Posterior cingulate gyrus (tissue), 11 donors: ENCODE measurements at places on chromosomes 2 and 18.
A peak's percentile ranks its signal among the peaks of the same experiment; 100 is the strongest.

GRCh38 chr2:58428096-58429013, 187.2 kb upstream of the FANCL start:
- DNase-seq = peak; percentile 84

DNA sequence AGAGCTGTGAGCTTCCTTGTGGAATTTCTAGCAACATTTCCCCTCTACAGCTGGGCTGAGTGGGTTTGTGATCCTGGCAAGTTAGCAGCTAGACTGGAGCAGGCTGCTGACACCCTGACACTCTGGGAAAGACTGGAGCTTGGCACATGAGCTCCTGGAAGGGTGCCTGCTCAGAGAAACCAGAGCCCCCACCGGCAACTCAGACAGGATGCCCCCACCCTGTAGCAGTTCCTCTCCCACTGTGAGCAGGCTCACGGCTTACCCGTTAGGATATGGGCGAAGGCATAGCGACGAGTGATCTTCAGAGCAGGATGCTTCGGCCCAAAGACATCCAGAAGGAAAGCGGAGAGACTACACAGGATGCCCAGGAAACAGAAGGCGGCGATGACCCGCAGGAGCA, 11.2 kb downstream of the TMEM127 start:
- DNase-seq = peak; percentile 49

- no peak for DNase-seq
These were observed 63.6 kb downstream of the EXOC6B start for GRCh38 chr2:72762276-72762675.

DNA sequence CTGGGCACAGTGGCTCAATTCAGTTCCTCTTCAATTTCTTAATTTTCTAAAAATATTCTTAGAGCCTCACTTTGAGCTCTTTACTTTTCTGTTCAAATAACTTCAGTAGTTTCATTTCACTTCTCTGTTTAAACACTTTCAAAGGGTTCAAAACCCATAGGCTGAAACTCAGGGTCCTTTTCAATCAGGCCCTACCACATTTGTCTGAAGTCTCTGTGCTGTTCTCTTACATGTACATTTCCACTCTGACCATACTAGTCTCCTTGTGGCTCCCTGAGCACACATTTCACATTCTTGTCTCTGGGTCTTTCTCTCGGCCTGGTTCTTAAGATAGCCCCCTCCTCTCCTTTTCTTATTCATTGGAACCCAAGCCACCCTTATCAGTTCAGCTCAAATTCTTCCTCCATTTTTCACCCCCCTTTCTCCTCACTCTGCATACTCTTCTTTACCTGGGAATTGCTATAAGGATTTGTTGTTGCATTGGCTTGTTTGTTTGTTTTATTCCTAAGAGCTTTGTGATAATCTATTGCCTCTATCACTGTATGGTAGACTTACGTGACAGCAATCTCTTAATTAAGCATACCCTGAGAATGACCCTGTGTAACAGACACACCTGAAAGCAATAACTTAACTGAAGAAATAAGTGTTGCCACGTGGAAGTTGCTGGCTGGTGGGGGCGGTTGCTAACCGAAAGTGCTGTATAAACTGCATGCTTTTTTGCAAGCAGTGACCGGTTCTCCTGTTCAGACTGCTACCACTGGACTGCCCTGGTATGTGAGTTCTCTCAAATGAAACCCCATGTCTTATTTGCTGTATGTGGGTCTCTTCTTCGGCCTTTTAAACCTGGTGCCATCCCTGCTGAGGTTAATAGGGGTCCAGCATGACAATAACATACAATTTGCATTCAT, 27.7 kb upstream of the ACADL start:
- no peak for DNase-seq

- no peak for DNase-seq
These were observed 103.7 kb upstream of the THOC1 start for GRCh38 chr18:371609-371982.

DNA sequence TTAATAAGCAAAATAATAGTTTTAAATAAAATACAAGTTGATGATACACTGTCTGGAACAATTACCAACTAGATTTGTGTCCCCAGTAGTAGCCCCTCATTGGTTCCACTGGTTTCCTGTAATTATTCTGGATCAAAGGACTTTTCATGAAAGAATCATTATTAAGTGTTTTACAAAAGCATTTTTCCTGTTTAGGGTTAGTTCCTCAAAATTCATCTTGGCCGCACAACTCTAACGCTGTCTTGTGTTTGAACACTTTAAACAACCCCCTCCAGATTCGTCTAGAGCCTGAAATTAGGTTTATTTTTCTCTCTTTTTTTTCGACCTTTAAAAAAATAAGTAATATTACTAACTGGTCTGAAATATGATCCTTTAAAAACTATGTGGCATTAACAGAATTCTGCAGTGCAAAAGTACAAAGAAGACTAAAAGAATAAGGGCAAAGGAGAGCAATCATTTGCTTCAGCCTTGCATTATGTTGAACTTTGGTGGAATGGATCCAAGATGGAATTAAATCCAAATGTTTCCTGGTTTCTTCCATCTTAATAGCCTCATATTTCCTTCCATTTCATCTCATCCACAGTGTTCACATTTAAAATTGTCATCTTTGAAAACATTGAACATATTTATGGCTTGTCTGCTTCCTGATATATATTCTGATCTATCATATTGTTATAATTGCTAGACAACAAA, 678.4 kb downstream of the IRS1 start:
- no peak for DNase-seq

- DNase-seq = no peak
These were observed 7.6 kb upstream of the TRIB2 start for GRCh38 chr2:12709207-12709522.

GRCh38 chr2:74406035-74406434, 15.4 kb downstream of the C2orf81 start:
- DNase-seq = no peak
